ENCODE measurements at places on chromosomes 4 and X. TPM values are rescaled to one million over a fixed set of nuclear protein-coding genes. Genes with fewer than 3 reads are reported as not detected.

- no peak for DNase-seq
Measured at GRCh38 chr4:159483782-159484741, 381.2 kb downstream of the RAPGEF2 start.

- no peak for DNase-seq
Measured at GRCh38 chr4:22496165-22496813, 19.6 kb downstream of the ADGRA3 start.

GRCh38 chr4:86596807-86597206 is 2.7 kb downstream of the PTPN13 start:
- DNase-seq: no peak

TREX2 gene
- total RNA-seq: 3.2 TPM
